Stomach (tissue), 19 donors: ENCODE measurements at places on chromosomes 7 and 10.

- no peak for DNase-seq
These were observed 20.5 kb upstream of the CFAP46 start for GRCh38 chr10:132962623-132963429.

- no peak for DNase-seq
These were observed 20.2 kb upstream of the FRA10AC1 start for GRCh38 chr10:93722550-93722949.

- DNase-seq: no peak
These were observed 3.8 kb upstream of the TRIL start for GRCh38 chr7:28961972-28962371.

GRCh38 chr7:158611541-158611940 lies 23.9 kb upstream of the PTPRN2 start:
- no peak for DNase-seq

DNA sequence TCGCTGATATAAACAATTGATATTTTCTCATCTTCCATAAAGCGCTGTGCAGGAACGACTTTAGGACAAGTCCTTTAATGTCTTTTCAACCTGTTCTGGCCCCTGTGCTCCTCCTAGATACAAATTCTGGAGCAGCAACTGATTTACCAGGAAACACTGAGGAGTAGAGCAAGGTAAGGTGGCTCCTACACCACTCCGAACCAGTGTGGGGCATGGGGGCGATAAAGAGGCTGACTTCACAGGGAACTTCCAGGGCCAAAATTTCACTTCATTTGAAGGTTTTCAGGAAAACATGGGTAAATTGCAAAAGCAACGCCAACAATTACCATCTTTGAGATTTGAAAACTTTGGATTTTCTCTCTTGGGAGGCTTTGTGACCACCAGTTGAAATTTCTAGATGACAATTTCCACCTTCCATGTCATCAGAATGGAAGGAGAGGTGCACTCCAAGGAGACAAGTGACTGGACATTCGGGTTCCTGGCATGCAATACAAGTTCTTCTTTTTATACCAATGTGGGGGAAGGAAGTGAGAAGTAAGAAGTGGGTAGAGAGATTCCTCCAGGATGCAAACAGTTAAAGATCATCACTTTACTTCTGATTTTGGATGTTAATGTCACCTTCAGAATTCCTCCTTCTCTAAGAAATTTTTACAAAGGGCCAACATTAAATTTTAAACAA lies 118.5 kb downstream of the FAM107B start:
- DNase-seq: no peak

- DNase-seq: no peak
These were observed 6.0 kb downstream of the CYREN start for GRCh38 chr7:135164357-135165061.

- DNase-seq: no peak
These were observed 5.2 kb upstream of the ASCC1 start for GRCh38 chr10:72221278-72221677.

GRCh38 chr7:45990276-45990675 lies 69.2 kb upstream of the IGFBP3 start:
- DNase-seq: no peak

GRCh38 chr7:122467661-122468449 lies 163.3 kb upstream of the FEZF1 start:
- DNase-seq: no peak

DNA sequence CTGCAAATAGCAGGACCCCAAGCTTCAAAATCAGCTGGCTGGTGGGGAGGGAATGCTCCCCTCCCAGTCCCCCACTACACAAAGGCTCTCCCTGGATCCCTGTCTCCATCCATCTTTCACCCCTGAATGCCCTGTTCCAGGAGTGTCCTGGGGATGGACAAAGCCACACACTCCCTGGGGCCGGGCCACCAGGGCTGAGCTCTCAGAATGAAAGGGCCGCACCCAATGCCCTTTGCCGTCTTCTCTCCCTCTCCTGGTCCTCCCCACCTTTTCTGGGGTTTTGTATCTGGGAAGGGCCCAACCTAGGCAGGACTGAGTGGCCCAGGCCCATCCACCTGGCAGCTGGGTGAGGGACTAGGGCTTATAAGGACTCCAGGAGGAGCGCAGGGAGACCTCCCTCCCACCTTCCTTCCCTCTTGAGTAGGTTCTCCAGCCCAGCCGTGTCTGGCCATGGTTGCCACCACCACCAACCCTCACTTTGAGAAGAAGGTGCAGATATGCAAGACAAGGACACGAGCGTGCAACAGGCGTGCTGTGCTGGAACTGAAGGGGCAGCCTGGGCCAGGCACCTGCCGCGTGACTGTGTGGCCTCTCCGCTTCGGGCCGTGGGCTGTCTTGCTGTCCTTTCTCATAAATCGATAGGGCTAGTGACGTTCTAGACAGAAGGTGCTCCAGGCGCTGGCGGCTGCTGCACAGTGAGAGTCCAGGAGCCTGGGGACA lies 157.1 kb downstream of the TCERG1L start:
- DNase-seq: no peak

DNA sequence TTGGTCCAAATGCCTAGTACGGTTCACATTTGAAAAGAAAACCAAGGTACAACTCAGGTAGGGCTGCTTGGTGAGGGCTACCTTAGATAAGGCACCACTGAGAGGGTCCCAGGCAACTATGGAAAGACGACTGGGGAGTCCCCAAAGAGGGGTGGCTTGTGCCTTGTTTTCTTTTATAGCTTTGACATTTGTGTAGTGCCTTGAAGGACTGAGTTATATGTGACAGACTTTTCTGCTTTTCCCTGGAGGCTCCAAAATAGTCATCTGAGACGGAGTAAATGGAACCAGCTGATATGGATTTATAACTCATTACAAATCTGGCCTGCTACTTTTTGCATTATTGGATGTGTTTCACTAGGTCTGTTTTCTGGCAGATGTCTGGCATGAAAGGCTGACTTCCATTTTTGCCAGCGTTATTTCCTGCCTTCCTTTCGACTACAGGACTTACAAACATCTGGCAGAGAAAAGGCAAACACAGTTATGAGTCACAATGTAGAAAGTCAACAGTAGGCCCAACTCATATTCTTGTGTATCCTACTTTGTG lies 88.2 kb upstream of the IMMP2L start:
- DNase-seq: peak; percentile 80

DNA sequence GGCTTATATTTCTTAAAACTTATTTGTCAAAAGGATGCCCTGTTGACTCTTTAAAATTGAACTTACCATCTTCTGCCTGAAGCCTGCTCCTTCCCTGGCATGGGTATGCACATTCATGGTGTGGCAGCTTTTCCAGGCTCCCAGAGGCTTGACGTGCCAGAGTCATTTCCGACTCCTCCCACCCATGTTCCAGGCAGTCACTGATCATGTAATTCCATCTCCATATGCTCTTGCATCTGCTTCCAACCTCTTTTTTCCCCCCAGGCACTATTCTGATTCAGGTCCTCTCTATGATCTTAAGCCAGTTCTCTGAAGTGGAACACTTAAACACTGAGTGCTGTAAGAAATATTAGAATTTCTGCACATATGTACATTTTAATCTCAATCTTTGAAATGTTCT lies 82.2 kb downstream of the CFAP58 start:
- no peak for DNase-seq

DNA sequence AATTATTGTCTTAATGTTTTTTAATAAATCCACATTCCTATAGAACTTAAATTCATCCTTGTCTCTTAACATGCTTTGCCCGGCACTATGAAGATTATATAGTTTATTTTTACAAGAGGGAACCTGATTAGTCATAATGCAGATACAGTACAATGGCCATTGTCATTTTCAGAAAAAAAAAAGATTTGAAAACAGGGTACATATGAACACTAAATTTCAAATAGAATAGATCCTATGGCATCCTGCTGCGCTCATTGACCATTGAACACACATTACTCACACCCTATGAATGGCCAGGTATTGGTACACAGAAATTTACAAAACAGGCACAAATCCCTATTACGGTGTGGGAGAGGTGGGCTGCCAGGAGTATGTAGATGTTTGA lies 2.0 kb upstream of the KLF6 start:
- DNase-seq: no peak

DNA sequence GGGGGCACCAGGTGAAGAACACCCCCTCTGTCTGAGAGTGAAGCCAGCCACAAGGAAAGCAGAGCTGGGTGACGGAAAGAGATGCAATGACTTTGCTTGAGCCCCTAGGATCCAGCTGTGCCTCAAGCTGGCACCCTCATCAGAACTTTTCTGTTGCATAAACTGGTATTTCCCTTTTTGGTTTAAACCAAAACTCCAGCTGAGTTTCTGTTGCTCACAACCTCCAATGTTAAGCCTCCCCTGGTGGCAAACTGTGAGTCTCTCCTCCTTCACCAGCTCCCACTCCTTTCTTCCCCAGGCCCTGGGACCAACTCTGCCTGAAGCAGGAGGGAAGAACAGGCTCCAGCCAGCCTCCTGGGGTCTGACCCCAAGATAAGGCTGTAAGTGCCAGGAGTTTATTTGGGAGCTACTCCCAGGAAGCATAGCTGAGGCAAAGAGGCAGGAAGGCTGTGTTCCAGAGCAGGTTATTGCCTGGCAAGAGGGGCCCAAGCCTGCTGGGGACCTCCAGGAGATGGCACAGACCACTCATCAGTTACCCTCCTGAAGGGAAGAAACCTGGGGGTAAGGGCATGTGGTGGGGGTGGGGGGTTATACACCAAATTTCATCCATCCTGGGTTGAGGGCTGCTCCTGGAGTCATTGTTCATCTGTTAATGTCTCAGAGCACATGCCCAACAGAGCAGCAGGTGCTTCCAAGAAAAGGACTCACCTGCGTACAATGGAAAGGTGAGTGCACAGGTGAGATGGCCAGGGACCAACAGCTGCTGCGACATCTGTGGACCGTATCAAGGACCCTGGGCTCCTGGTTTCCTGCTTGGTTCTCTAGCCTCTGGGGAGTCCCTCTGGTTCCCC lies 73.3 kb upstream of the NANOS1 start:
- DNase-seq: no peak

- no peak for DNase-seq
These were observed 54.3 kb downstream of the CHN2 start for GRCh38 chr7:29248713-29249382.

DNA sequence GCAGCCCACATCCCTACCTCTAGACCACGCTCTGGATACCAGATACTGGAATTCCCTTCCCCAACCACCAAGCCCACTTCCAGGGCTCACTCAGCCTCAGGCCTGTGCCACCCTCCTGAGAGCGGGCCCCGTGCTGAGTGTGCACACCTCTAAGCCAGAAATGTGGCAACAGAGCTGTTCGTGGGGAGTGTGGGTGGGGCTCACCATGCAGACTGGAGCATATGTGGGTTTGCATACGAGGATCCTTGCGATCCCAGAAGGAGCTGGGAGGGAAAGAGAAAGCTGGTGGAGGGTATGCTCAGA lies 13.0 kb upstream of the LIMK1 start:
- DNase-seq: no peak

GRCh38 chr7:134667899-134668298 lies 21.2 kb downstream of the BPGM start:
- no peak for DNase-seq
